ENCODE measurements at places on chromosomes 12 and 14. TPM values are rescaled to one million over a fixed set of nuclear protein-coding genes. Genes with fewer than 3 reads are reported as not detected.

GPRC5D gene
- total RNA-seq, result not detected

SP7 gene
- 0.11 TPM for total RNA-seq

RPGRIP1 gene
- not detected for total RNA-seq

TBC1D30 gene
- total RNA-seq, result 0.84 TPM

GRCh38 chr12:59370933-59371332 is 224.9 kb upstream of the SLC16A7 start:
- no peaks in the 10 kb centered on the region for H3K36me3 ChIP-seq
- H3K4me1 ChIP-seq, result no peaks in the 10 kb centered on the region
- H3K27me3 ChIP-seq, result peaks cover 7% of the 10 kb centered on the region
- H3K27ac ChIP-seq, result no peak overlapping the region
- no peak for DNase-seq

GRCh38 chr14:84027351-84027750 is 1502.6 kb upstream of the FLRT2 start:
- no peak overlapping the region for H3K27ac ChIP-seq
- H3K4me3 ChIP-seq, result no peak overlapping the region
- H3K4me1 ChIP-seq, result no peaks in the 10 kb centered on the region
- H3K36me3 ChIP-seq, result no peaks in the 10 kb centered on the region

- peaks cover 13% of the 10 kb centered on the region for H3K4me1 ChIP-seq
- H3K36me3 ChIP-seq, result peaks cover 24% of the 10 kb centered on the region
- no peak overlapping the region for H3K4me3 ChIP-seq
- no peaks in the 10 kb centered on the region for H3K27me3 ChIP-seq
Measured at GRCh38 chr12:111971800-111972199, 41.2 kb downstream of the TMEM116 start.

- H3K4me1 ChIP-seq, result no peaks in the 10 kb centered on the region
- H3K36me3 ChIP-seq, result no peaks in the 10 kb centered on the region
- H3K27me3 ChIP-seq, result peaks cover 32% of the 10 kb centered on the region
- no peak overlapping the region for H3K27ac ChIP-seq
- no peak for DNase-seq
Measured at GRCh38 chr12:100721169-100721568, 73.4 kb upstream of the ANO4 start.

- DNase-seq, result no peak
- no peak overlapping the region for H3K27ac ChIP-seq
- H3K4me1 ChIP-seq, result peaks cover 1% of the 10 kb centered on the region
- H3K36me3 ChIP-seq, result no peaks in the 10 kb centered on the region
- peaks cover 11% of the 10 kb centered on the region for H3K27me3 ChIP-seq
Measured at GRCh38 chr12:26878661-26879119, 45.7 kb upstream of the ITPR2 start.

GRCh38 chr12:117790948-117791347 is 177.8 kb downstream of the KSR2 start:
- no peaks in the 10 kb centered on the region for H3K36me3 ChIP-seq
- no peak for DNase-seq
- H3K4me3 ChIP-seq, result no peak overlapping the region
